ENCODE measurements at places on chromosomes 7 and 10.

DNA sequence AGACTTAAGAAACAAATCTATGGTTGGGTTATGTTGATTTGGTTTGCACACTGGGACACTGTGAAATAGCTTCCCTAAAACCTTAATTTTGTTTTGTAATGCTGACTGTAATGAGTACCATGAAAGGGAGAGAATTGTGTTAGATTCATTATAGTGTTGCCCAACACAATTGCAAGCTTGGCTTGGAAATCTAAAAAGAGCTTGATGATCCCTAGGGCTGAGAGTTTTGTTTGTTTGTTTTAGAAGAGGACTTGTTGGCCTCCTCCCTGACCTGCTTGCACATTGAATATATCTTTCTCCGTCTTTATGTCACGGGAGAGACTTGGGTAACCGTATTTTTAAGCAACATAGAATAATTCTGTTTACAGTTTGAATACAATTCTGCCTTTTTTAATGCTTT lies 410.1 kb downstream of the ARL4A start:
- DNase-seq: no peak

DNA sequence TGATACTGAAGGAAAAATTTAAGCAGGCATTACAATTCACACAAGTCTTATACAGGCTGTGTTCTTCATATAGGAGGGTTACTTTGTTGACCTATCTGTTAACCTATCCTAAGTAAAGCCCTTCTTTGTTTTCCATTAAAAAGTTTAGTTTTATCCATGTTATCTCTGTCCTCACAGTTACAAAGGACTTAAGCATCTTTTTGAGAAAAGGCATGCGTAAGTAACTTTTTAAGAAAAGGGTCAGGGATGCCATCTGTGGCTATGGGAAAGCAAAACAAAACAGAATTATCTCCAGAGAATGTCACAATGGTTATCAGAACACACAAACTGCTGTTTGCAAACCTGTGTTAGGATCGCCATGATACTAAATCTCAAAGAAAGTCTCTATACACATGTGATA lies 295.8 kb upstream of the MTPN start:
- DNase-seq: no peak

GRCh38 chr10:62015994-62016393 lies 114.5 kb downstream of the ARID5B start:
- no peak for DNase-seq

DNA sequence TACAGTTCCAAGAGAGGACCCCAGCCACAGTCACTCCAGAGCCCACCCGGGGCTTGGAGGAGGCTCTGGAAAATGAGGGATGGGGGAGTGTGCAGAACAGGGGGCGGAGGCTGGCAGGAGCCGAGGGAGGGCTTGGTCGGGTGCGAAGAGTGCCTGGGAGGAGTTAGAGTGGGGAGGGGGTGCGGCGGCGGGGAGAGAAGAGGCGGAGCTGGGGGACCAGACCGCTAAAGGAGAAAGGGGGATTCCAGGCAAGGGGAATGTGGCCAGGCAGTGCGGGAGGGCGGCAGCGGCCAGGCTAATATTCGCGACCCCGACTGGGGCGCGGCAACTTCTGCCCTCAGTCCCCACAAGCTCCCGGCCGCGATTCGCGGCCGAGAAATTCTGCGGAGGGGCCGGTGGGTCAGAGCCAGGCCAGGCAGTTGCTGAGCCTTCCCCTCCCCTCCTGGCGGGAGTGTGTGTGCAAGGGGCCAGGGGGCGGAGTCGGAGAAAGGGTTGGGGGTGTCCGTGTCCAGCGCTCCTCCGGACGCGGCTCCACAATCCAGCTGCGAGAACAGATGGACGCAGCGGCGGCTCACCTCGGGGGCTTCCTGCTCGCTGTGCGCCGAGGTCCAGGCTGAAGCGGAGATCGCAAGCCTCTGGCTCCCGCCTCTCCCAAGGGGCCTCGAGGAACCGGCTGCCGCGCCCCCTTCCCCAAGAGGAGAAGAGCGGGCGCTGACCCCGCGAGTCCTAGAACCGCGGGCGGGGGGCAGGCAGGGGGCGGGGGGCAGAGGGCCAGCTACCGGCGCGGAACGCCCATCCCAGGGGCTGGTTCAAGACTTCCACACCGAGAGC lies 612 bp upstream of the SLC18A3 start:
- no peak for DNase-seq

DNA sequence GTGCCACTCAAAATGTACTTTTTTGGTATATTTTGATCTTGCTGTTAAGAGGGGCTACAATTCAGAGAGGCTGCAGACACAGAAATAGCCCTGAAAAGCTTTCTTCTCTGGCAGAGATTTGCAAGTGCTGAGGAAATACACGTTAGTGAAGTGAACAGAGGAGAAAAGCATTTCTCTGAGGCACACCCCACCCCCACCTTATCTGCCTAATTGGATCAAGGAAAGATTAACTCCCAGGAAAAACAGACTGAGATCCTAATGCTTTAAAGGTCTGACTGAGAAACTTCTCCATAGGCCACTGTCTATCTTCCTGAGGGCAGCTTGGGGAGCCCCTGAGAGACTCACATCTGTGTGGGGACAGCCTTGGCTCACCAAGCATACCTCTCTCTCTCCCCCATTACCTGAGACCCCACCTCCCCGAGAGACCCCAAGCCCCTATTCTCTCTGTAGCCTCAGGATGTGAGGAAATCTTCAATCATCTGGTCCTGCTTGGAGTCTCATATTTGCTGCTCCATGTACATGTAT lies 14.8 kb upstream of the AKR1C3 start:
- DNase-seq: no peak

DNA sequence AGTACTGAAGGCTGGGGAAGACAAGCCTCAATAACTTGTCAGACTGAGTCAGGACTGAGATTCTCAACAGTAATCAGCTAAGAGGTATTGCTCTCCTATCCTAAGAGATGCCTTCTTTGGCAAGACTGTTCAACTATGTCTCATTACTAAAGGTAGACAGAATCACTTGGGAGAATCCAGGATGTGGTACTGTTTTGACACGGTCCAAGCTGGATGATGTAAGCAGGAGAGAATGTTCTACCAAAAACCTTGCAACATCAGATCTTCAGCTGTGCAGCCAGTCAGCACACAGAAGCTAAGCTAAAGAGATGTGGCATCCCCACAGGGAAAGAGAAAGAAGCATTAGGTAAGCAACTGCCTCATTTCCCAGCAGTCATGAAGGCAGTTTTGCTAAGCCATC lies 391.4 kb downstream of the NRG3 start:
- no peak for DNase-seq

DNA sequence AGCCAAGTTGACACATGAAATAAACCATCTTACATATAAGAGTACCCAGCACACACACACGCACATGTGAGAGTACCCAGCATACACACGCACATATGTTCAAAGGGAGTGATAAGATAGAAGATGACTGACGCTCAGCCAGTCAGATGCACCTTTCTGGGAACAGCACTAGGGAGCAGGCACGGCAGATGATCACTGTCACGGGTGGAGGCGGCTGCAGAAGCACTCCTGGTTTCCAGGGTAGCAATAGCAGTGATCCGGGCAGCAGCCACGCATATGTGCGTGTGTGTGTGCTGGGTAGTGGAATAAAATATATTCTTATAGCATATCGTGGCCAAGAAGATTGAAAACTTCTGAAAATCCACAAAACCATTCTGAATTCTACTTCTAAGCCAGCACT lies 85.8 kb upstream of the NAMPT start:
- DNase-seq: no peak

DNA sequence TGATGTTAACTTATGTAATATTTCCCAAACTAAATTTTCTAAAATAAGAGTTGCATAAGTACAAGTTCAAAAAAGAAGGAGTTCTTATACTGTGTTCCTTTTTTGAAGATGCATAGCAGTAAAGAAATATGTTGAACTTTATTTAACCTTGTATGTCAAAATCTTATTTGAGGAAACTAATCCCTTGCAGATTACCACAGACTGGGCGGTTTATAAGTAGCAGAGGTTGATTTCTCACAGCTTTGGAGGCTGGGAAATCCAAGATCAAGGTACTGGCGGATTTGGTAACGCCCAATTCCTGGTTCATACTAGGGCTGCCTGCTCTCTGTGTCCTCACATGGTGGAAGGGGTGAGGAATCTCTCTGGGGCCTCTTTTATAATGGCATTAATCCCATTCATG lies 68.5 kb downstream of the GNAT3 start:
- no peak for DNase-seq

DNA sequence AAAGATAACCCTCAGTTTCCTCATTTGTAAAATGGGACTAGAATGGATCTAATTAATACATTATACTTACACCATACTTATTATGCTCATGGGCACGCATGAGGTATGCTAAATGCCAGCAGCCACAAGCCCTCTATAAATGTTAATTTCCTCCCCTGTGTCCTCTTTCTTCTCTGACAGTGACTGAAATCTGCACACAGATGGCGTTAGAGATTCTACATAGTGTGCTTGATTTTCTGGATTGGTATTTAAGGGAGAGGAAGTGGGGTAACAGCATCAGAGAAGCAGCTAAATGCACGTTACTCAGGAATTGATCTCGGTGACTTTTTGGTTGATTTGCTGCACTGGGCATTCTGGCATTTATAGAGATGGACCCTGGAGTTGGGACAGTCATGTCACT lies 568.5 kb downstream of the CALN1 start:
- DNase-seq: no peak

DNA sequence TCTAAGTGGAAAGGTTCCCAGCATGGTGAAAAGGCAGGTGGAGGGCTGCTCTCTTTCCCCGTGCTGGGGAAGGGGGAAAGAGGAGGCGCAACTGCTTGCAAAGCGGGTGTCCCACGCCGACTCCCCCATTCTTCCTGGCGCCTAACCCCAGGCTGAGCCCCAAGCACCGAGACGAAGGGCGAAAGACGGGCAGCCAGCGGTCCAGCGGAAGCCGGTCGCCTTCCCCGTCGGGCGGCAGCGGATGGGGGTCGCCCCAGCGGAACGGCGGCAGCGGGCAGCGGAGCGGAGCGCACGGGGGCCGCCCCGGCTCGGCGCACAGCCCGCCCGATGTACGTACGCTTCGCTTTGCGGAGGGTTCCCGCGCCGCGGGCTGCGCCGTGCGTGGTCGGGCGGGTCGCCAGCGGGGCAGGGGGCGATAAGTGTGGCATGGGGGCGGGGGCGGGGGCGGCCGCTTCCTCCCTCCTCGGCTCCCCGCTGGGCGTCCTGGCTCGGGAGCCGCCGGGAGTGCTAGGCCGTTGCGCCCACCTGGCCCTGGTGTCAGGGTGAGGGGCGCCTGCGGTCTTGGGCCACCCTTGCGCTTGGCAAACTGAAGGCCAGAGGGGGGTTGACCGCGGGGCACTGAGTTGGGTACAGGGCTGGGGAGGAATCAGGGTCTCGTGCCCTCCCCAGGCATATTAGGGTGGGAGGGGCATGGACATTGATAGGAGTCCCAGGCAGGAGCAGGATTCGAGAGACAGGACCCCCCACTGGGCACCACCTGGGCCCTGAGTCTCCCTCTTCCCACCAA lies 35.2 kb upstream of the HSPB1 start:
- DNase-seq: no peak

- no peak for DNase-seq
Observed at GRCh38 chr10:75016325-75016724, 95.1 kb upstream of the SAMD8 start.

DNA sequence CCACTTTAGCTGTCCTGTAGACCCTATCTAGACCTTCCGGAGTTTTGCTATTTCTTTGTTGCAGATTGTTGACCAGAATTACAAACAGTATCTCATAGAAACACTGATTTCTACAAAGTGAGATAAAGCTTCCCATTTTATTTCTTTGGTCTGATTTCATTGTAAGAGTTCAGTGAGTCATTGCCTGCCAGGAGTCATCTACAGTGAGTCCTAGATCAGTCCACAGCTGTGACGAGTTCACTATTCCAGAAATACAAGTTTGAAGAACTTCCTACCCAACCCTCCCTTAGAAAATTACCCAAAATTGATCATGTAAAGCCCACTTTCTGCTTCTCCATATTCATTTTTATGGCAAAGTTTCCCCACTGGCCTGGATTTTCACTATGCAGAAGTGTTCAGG lies 905.5 kb downstream of the CNTNAP2 start:
- DNase-seq: no peak

- no peak for DNase-seq
Observed at GRCh38 chr7:85125651-85126131, 61.2 kb downstream of the SEMA3D start.

- no peak for DNase-seq
Observed at GRCh38 chr7:77181015-77181595, 18.5 kb downstream of the FGL2 start.

GRCh38 chr10:27601503-27601902 lies 97.4 kb downstream of the RAB18 start:
- no peak for DNase-seq

- DNase-seq: no peak
Observed at GRCh38 chr7:135380351-135380750, 129.6 kb downstream of the CNOT4 start.
